ENCODE measurements at places on chromosomes 1 and 21. TPM values are rescaled to one million over a fixed set of nuclear protein-coding genes. Genes with fewer than 3 reads are reported as not detected.
A peak's percentile ranks its signal among the peaks of the same experiment; 100 is the strongest.

- H3K4me1 ChIP-seq = no peaks in the 10 kb centered on the region
- no peak for DNase-seq
- H3K27ac ChIP-seq = no peak overlapping the region
- H3K4me3 ChIP-seq = no peak overlapping the region
These were observed 5.3 kb downstream of the KRTAP10-1 start for GRCh38 chr21:44534688-44535087.

- peak overlapping the region; percentile 49 for H3K27ac ChIP-seq
- no peaks in the 10 kb centered on the region for H3K27me3 ChIP-seq
- DNase-seq = no peak
These were observed 123.0 kb upstream of the TMPRSS2 start for GRCh38 chr21:41630917-41631316.

DNA sequence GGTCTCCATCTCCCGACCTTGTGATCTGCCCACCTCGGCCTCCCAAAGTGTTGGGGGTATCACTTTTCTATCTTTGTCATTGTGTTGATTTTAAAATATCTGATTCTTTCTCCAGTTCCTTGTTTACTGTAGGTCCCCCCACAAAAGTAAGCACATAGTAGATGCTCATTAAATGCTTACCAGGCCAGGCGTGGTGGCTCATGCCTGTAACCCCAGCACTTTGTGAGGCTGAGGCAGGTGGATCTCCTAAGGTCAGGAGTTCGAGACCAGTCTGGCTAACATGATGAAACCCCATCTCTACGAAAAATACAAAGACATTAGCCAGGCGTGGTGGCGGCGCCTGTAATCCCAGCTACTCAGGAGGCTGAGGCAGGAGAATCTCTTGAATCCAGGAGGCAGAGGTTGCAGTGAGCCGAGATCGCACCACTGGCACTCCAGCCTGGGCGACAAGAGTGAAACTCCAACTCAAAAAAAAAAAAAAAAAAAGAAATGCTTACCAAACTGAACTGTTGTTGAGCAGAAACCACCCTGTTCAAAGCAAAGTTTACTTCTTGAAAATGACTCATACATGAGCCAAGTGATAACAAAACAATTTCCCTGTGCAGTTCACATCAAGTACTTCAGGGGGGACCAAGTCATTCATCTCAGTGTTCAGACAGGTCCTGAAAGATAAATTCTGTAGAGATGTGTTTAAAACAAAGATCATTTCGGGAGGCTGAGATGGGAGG lies 24.3 kb upstream of the NID1 start:
- peak; percentile 44 for DNase-seq
- no peak overlapping the region for H3K27ac ChIP-seq
- H3K4me1 ChIP-seq = no peaks in the 10 kb centered on the region
- no peaks in the 10 kb centered on the region for H3K36me3 ChIP-seq

- H3K27ac ChIP-seq = no peak overlapping the region
- H3K36me3 ChIP-seq = no peaks in the 10 kb centered on the region
- peaks cover 9% of the 10 kb centered on the region for H3K4me1 ChIP-seq
- H3K4me3 ChIP-seq = no peak overlapping the region
- no peak for DNase-seq
- H3K27me3 ChIP-seq = no peaks in the 10 kb centered on the region
These were observed 120.5 kb downstream of the ATF6 start for GRCh38 chr1:161886589-161886988.

DNA sequence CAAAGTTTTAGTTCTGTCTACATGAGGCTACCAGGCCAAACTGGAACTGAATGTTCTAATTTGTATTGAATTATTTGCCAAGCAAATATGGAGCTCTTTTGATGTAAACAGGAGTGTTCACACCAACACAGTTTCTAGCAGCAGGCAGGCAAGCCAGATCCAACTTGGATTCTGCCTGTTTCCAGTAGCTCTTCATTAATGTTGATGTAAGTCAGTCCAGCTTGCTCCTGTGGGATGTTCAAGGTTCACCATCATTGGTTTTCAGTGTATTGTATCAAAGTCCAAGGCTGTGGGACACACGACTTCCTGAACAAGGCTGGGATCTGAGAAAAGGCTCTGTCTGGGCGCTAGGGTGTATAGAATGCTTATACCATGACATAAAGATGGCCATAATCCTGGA lies 68.1 kb downstream of the PAPPA2 start:
- no peak overlapping the region for H3K27ac ChIP-seq
- H3K36me3 ChIP-seq = no peaks in the 10 kb centered on the region
- DNase-seq = no peak
- H3K4me3 ChIP-seq = no peak overlapping the region
- H3K27me3 ChIP-seq = no peaks in the 10 kb centered on the region
- no peaks in the 10 kb centered on the region for H3K4me1 ChIP-seq

GRCh38 chr1:203492082-203492747 lies 1.7 kb upstream of the OPTC start:
- H3K4me3 ChIP-seq = no peak overlapping the region
- peaks cover 3% of the 10 kb centered on the region for H3K4me1 ChIP-seq
- no peaks in the 10 kb centered on the region for H3K36me3 ChIP-seq
- peaks cover 5% of the 10 kb centered on the region for H3K27me3 ChIP-seq
- no peak overlapping the region for H3K27ac ChIP-seq

DNA sequence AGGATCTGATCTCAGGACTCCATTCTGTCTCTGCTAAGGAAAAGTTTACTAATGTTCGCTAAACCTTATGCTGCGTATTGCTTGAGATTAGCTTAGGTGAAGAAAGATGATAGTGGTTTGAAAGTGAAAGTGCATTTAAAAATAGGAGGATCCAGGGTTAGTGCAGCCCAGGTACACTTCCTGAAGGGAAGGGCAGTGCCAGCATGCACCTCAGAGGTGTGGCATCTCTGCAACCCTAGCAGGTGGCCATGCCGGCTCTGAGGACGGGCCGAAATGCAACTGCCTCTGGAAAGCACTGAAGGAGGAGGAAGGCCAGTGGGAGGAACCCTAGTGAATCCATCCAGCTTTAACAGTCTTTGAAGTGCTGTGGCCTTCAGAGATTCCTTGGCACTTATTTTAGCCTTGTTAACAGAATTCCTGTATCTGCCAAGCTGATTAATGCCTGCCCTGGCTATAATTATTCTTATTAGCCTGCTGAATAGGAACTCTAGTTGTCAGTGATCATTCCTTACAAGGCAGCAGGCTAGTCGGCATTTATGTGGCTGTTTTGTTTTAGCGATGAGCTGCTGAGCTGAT lies 5.5 kb downstream of the PTGFRN start:
- peak; percentile 84 for DNase-seq
- H3K4me1 ChIP-seq = peaks cover 31% of the 10 kb centered on the region
- no peak overlapping the region for H3K27ac ChIP-seq
- no peaks in the 10 kb centered on the region for H3K36me3 ChIP-seq
- no peaks in the 10 kb centered on the region for H3K27me3 ChIP-seq
- no peak overlapping the region for H3K4me3 ChIP-seq

- H3K27me3 ChIP-seq = peaks cover 2% of the 10 kb centered on the region
- no peak overlapping the region for H3K27ac ChIP-seq
- no peaks in the 10 kb centered on the region for H3K4me1 ChIP-seq
- DNase-seq = no peak
These were observed 46.9 kb upstream of the PUM1 start for GRCh38 chr1:31112266-31112935.

GRCh38 chr1:38926091-38926490 lies 15.5 kb downstream of the RHBDL2 start:
- no peak for DNase-seq
- no peak overlapping the region for H3K4me3 ChIP-seq
- H3K36me3 ChIP-seq = no peaks in the 10 kb centered on the region
- H3K4me1 ChIP-seq = no peaks in the 10 kb centered on the region

GRCh38 chr1:231313661-231314060 lies 24.0 kb downstream of the EXOC8 start:
- H3K36me3 ChIP-seq = no peaks in the 10 kb centered on the region
- no peaks in the 10 kb centered on the region for H3K4me1 ChIP-seq
- H3K27ac ChIP-seq = no peak overlapping the region

- H3K4me3 ChIP-seq = peak overlapping the region; percentile 96
- peaks cover 5% of the 10 kb centered on the region for H3K36me3 ChIP-seq
- H3K27me3 ChIP-seq = no peaks in the 10 kb centered on the region
- H3K27ac ChIP-seq = peak overlapping the region; percentile 94
- DNase-seq = no peak
These were observed 505 bp downstream of the LMNA start for GRCh38 chr1:156114919-156115513.

DNA sequence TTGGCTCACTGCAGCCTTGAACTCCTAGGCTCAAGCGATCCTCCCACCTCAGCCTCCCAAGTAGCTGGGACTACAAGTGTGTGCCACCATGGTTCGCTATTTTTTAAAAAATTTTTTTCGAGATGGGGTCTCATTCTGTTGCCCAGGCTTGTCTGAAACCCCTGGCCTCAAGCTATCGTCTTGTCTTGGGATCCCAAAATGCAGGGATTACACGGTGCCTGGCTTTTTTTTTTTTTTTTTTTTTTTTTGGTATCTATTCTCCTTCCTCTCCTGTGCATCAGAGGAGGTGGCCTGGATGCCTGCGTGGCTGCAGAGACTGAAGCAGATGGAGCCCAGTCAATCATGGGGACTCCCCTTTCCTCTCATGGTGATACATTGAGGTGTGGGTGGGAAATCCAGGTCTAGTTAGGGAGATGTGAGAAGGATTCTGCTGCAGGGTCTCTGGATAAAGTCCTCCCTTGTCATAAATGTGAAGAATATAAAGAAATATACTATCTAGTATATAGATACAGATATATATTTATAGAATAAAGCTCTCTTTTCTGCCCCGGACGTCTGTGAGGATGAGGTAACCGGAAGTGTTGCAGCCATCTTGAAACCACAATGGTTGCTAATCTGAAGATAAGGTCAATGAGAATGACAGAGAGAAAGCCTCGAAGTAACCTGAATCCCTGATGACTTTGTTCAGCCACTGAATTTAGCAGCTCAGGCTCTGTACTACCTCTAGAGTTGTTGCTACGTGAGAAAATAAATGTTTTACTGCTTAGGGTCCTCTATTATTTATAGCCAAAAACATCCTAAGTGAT lies 19.5 kb upstream of the RGSL1 start:
- H3K36me3 ChIP-seq = no peaks in the 10 kb centered on the region
- H3K27ac ChIP-seq = no peak overlapping the region
- no peaks in the 10 kb centered on the region for H3K27me3 ChIP-seq
- H3K4me3 ChIP-seq = no peak overlapping the region
- DNase-seq = no peak

- no peaks in the 10 kb centered on the region for H3K27me3 ChIP-seq
- no peaks in the 10 kb centered on the region for H3K4me1 ChIP-seq
- no peak for DNase-seq
- no peak overlapping the region for H3K27ac ChIP-seq
- H3K36me3 ChIP-seq = peaks cover 7% of the 10 kb centered on the region
These were observed 122.1 kb upstream of the HMGB4 start for GRCh38 chr1:33741749-33742148.

DNA sequence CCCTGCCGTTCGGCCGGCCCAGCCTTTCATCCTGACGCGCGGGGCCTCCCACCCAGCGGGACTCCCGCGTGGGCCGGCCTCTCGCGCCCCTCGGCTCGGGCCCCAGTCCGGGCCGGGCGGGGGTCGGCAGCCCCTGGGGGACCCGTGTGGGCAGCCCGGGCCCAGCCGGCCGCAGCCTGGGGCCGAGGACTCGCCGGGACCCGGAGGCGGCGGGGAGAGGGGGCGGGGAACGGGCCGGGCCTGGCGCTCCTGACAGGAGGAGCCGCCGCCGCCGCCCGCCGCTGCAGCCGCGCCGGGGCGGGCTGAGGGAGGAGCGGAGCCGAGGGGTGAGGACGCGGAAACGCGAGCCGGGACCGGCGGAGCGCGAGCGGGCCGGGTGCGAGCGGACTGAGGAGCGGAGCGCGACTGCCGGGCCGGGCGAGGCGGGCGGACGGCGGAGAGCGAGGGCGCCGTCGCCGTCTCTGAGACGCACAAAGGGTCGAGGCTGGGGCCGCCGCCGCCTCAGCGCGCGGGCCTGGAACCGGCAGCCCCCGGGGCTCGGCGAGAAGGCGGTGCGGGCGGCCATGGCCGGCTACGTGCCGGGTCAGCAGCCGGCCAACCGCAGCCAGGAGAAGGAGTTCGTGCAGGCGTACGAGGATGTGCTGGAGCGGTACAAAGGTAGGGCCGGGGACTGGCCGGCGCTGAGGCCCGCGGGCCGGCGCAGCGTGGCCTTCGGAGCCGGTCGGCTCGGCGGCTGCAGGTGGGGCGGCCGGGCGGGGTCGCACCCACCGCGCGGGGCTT lies 79.1 kb downstream of the NDUFS5 start:
- no peak for DNase-seq
- no peaks in the 10 kb centered on the region for H3K27me3 ChIP-seq
- no peaks in the 10 kb centered on the region for H3K36me3 ChIP-seq
- peak overlapping the region; percentile 89 for H3K27ac ChIP-seq
- H3K4me1 ChIP-seq = peaks cover 52% of the 10 kb centered on the region
- peak overlapping the region; percentile 87 for H3K4me3 ChIP-seq

LRRC40 gene
- total RNA-seq = 18.3 TPM

KHDRBS1 gene
- 126 TPM for total RNA-seq

FMO2 gene
- not detected for total RNA-seq

MYOG gene
- not detected for total RNA-seq

Data from astrocyte (in vitro differentiated cells and primary cell).